ENCODE measurements at places on chromosomes 2 and 18.

DNA sequence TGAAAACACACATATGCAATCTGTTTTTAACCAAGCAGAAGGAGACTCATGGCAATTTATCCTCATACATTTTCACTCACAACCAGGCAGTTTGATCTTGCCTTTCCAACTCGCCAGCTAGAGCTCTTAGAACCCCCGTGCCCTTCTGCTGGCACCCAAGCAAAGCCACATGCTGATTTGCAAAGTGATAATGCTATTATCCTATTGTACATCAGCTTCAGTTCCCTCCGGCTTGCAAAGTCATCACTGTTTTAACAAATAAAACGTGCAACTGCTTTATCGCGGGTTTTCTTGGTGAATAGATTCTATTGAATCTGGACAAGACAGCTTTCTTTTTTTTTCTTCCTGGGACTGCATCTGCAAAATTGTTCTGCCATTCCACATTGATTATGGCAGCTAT, 314.6 kb downstream of the LNPK start:
- DNase-seq: no peak

DNA sequence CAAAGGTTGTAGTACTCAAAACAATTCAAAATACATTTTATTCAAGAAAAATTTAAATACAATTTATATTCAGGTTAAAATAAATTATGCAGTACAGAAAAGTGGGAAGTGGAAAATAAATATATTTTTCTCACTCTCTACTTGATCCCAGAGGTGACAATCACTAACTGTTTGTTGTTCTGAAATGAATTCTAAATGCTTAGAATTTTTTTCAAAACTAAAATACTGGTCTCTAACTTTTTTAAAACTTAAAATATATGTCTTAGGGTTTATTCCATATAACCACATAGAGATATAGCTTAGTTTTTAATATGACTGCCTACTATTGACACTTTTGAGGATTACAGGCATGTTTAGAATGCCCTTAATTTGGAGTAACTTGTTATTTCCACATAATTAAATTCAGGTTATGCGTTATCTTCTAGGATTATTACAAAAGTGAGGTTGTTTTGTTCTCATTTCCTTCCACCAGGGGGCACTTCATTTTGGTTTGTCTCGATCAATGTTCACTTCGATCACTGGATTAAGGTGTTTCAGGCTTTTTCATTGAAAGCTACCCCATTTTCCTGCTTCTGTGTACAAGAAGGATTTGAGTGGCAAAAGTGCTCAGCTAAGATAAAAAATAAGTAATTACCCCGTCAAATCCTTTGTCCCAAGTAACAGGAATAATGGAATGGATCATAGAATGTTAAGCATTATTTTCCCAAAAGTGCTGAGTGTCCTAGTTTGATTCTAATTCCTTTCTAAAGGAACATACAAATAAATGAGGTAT, 27.1 kb upstream of the TFPI start:
- DNase-seq: no peak

- no peak for DNase-seq
These were observed 89.8 kb downstream of the TGOLN2 start for GRCh38 chr2:85237849-85238565.

DNA sequence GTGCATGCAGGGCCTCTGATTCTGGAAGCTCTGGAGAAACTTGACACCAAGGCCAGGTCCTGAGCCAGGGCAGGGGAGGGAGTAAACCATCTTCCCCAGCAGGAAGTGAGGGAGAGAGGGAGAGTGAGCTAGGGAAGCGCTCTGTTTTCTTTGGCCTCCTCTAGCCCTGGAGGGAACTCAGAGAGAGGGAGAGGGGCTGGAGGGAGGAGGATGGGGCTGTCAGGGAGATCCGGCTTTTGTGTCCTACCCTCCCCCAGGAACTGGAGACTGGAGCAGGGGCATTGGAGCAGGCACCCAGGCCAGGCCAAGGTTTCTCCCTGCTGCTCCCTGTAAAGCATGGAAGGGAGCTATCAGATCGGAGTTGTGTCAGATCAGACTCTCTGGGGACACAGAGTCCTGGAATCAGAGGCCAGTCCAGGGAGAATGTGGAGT, 22.7 kb upstream of the PKDCC start:
- DNase-seq: no peak

GRCh38 chr2:225932811-225933413, 533.4 kb downstream of the NYAP2 start:
- no peak for DNase-seq

- DNase-seq: no peak
These were observed 221.8 kb upstream of the RBMS1 start for GRCh38 chr2:160715428-160715827.

DNA sequence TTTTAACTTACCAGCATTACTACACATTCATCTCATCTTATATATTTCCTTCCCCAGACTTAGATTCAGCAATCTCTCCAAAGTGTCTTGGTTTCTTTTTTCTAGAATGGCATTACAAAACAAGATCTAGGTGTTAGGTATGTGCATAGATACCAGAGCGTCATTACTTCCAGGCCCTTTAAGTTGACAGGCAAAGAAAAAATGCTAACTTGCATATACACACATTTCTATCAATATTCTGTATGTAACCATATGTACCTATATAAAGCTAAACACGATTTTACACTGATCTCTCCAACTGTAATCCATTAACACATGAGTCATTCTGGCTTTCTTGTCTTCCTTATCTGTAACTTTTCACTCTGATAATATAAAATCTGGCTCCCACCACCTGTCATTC, 503.8 kb upstream of the NRXN1 start:
- no peak for DNase-seq

All from dorsolateral prefrontal cortex (tissue), 122 donors.